Epithelial cell of umbilical artery (primary cell): ENCODE measurements at places on chromosomes 7 and 10. TPM values are rescaled to one million over a fixed set of nuclear protein-coding genes. Genes with fewer than 3 reads are reported as not detected.

Gene CPA4
- 0.32 and 1.7 TPM in 2 replicates for total RNA-seq

Gene CPN1
- total RNA-seq, result not detected in 2 replicates

Gene COPS6
- total RNA-seq, result 109 and 112 TPM in 2 replicates

Gene CFAP70
- total RNA-seq, result 0.30 and 0.32 TPM in 2 replicates

Gene ZNF37A
- total RNA-seq, result 7.1 and 13.7 TPM in 2 replicates

Gene RBM20
- under 0.01 TPM in 1 of 2 replicates, not detected in the other for total RNA-seq

Gene ARHGEF5
- total RNA-seq, result 0.76 and 0.97 TPM in 2 replicates

Gene LRIT2
- not detected in 2 replicates for total RNA-seq

Gene INHBA
- 21.3 and 27.9 TPM in 2 replicates for total RNA-seq

Gene PVRIG
- total RNA-seq, result not detected in 2 replicates

Gene C7orf57
- under 0.01 TPM in 1 of 2 replicates, not detected in the other for total RNA-seq

Gene RGS10
- total RNA-seq, result 40.6 and 44.4 TPM in 2 replicates

Gene UPK3B
- total RNA-seq, result not detected in 2 replicates

Gene GRID2IP
- not detected in 2 replicates for total RNA-seq
